ENCODE measurements at places on chromosomes 13 and 19.

DNA sequence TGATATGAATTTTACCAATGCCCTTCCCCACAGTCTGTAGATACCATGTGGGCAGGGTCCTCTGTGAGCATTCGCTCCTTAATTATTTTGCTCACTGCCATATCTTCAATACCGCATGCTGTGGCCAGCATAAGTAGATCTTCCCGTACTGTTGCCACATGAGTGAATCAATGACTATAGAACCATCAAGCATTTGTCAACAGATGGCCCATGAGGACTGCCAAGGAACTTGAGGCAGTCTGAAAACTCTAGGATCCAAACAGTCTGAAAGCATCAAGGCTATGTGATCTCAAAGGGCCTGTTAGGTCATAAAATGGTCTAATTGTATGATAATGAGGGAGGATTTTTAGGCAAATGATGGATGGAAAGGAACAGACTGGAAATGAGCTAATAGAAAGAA, 27.4 kb upstream of the GPR12 start:
- no peak for DNase-seq

GRCh38 chr19:19039901-19040300, 6.5 kb downstream of the ARMC6 start:
- peak; percentile 43 for DNase-seq

DNA sequence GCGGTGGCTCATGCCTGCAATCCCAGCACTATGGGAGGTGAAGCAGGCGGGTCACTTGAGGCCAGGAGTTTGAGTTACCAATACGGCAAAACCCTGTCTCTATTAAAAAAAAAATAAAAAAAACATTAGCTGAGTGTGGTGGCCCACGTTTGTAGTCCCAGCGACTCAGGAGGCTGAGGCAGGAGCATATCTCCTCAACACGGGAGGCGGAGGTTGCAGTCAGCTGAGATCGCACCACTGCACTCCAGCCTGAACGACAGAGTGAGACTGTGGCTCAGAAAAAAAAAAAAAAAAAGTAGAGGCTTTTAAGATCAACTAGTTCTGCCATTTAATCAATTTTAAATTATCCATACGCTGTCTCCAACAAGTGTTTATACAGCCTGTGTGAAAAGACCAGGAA, 1130.3 kb downstream of the PCDH9 start:
- no peak for DNase-seq

DNA sequence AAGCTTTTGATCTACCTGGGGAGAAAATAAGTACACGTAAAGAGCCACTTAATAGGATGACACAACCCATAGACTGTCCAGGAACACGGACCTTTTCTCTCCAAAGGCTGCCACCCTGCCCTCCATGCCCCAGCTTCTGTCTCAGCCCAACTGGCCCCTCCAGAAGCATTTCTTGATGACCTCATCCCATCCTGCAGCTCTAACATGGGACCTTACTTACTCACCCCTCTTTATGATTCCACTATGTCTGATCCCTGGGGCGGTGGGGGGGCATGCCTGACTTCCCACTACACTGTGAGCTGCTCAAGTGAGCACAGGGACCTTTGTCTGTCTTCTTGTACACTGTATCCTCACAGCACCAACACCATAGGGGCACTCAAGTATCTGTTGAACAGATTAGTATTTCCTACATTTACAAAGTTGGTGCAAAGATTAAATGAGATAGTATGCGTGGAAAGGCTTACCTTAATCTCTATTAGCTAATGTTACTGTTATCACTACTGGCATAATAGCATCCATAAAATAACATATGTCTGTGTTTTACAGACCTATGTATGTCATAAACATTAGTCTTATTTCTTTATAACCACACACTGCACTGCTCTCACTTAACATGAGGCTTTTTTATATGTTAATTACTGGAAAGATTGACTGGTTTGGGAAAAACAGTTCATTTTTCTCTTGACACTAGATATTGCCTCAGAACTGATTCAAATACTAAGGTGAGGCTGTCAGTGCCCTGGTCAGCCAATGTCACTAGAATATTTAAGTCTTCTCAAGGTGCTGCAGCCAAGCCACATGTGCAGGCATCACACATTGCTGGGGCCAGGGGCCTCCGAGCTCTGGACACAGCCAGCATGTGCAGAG, 100.9 kb downstream of the FOXO1 start:
- DNase-seq: no peak

DNA sequence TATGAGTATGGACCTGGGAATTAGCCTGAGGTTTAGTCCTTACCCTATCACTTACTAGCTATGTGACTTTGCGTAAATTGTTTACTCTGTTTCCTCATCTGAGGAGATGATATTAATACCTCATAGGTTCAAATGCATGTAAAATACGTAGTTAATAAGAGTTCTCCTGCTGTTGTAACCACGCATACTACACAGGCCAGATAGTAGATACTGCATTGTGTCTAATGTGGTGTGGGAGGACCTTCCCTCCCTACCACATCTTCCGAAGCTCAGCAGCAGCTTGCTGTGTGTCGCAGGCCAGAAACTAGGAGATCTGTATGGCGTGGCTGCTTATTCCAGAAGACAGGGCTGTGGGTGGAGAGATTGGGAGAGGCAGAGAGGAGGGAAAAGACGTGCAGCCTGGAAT, 23.0 kb downstream of the GTF2F2 start:
- no peak for DNase-seq

- DNase-seq: peak; percentile 96
Observed at GRCh38 chr19:47608074-47608918, 638 bp upstream of the BICRA start.

DNA sequence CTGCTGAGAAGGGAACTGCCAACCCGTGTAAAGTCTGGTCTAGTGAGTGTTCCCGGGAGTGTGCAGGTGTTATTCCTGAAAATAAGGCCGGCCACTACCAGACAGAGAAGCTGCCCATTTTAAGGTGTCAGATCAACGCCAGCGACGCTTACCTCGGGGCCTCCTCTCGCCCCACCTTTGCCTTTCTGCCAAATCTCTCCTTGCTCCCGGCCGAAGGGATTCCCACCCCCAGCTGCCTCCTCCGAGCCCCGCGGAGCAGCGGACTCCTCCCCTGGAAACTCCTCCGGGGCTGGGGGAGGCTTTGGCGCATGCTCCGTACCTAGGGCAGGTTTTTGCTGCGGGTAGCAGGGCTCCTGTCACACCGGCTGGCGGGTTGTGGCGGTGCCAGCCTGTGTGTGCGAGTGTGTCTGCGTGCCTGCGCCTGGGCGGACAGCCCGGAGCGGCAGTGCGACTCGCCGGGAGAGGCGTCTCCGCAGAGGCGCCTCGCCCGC, at the start of gene HS6ST3:
HS6ST3 (plus strand) TSS at position 359 of the 491 bp plus-strand sequence.
- no peak for DNase-seq

- no peak for DNase-seq
Observed at GRCh38 chr19:31402529-31403316, 53.5 kb upstream of the TSHZ3 start.

GRCh38 chr13:31891472-31891871, 140.1 kb upstream of the FRY start:
- no peak for DNase-seq

DNA sequence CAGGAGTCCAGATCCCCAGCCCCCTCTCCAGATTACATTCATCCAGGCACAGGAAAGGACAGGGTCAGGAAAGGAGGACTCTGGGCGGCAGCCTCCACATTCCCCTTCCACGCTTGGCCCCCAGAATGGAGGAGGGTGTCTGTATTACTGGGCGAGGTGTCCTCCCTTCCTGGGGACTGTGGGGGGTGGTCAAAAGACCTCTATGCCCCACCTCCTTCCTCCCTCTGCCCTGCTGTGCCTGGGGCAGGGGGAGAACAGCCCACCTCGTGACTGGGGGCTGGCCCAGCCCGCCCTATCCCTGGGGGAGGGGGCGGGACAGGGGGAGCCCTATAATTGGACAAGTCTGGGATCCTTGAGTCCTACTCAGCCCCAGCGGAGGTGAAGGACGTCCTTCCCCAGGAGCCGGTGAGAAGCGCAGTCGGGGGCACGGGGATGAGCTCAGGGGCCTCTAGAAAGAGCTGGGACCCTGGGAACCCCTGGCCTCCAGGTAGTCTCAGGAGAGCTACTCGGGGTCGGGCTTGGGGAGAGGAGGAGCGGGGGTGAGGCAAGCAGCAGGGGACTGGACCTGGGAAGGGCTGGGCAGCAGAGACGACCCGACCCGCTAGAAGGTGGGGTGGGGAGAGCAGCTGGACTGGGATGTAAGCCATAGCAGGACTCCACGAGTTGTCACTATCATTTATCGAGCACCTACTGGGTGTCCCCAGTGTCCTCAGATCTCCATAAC, at the start of gene APOE:
APOE (plus strand) TSS at position 360 of the 724 bp plus-strand sequence. CDS start 829 bp downstream, outside the sequence.
- no peak for DNase-seq

DNA sequence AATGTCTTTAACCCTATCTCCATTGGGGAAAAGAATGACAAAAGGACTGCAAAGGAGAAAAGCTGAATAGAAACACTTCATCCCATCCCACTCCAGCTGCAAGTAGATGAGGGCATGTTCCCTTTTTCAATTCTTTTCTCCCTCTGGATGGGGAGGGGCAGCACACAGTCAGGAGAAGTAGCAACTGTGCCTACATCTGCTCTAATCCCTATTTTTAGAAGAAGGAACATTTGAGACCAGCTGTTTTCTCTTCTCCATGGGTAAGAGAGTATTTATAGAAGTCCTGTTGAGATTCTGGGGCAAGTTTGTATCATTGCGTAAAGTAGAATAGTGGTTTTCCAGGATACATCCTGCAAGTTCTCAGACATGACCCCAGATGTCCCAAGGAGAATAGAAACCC, 9.3 kb upstream of the GTF3A start:
- DNase-seq: no peak

- DNase-seq: peak; percentile 65
Observed at GRCh38 chr19:3210347-3211017, 14.0 kb upstream of the CELF5 start.

- peak; percentile 57 for DNase-seq
Observed at GRCh38 chr13:40664350-40665125, 1.9 kb downstream of the FOXO1 start.

GRCh38 chr19:964761-965694, 19.1 kb upstream of the WDR18 start:
- no peak for DNase-seq

DNA sequence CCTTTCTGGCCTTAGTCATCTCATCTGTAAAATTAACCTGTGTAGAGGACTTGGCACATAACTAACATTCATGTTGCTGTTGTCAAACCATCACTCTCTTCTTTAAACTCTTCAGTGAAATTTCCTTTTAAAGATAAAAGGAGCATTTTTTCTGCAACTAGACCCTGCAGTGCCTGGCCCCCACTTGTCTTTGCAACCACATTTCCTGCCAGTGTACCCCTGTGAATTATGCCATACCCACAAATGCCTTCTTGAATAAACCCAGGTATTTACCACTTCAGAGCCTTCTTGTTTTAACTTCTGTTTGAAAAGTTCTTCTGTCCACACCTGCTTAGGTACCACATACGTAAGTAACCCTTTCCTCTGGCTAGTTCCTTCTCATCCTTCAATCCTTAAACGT, 118.8 kb downstream of the CDK8 start:
- no peak for DNase-seq

DNA sequence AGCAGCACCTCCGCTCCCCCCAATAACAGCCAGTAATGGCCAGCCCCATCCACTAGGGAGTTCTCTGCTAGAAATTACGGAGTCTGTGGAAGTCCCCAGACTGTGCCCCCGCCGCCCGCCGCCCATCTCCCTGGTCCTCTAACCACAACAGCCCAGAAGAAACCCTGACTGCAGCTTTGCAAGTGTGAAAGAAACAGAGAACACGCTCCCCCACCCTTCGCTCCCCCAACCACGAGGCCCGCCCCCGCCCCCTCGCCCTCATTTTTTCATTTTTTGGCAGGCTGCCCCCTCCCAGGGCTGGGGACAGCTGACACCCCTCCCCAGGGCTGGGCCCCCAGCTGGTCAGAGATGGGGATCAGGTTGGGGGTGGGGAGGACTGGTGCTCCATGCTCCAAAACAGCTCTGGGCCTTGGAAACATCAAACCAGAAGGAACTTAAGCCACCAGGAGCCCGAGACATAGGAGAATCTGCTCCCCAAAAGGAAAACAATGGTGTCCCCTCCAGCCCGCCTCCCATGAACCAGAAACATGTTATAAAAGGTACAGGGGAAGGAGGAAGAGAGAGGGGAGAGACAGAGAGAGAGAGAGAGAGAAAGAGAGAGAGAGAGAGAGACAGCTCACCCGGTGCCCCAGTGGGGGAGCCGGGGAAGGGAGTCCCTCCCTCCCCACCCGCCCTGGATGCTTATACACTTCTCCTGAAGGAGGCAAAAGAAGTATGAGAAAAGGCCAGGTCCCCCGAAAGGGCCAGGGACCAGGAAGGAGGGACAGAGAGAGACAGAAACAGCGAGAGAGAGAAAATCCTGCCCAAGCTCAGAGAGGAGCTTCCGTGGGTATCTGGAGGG, 29.8 kb upstream of the ASF1B start:
- DNase-seq: no peak

- DNase-seq: no peak
Observed at GRCh38 chr19:19094513-19094912, 30.7 kb downstream of the SLC25A42 start.

DNA sequence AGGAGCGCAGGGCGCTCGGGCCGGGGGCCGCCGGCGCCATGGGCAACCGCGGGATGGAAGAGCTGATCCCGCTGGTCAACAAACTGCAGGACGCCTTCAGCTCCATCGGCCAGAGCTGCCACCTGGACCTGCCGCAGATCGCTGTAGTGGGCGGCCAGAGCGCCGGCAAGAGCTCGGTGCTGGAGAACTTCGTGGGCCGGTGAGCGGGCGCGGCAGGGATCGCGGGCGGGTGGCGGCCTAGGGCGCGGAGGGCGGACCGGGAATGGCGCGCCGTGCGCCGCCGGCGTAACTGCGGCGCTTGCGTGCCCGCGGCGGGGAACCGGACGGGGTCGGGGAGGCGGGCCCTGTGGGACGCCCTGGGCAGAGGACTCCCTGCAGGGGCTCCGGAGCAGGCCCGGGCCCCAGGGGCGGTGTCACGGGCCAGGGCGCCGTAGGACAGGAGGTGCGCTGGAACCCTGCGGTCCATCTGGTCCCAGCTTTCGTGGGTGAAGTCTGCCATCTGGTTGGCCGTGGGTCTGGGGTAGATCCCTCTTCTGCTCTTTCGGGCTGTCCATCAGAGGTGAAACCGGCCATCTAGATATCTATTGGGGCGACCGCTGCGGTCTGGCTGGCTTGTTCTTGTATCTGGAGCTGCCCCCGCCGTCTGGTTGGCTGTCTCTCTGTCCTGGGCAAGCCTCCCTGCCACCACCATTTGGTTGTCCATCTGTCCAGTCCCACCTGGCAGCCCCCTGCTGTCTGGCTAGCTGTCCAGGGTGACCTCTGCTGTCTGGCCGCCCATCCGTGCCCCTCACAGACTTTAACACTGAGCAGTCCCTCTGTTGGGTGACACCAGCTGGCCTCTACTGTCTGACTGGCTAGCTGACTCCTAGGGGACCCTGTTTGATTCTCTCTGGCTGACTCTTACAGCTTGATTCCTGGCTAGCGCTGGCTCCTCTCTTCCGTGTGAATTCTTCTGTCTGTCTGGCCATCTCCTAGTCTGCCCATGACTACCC, 622 bp downstream of the DNM2 start:
- DNase-seq: peak; percentile 35

GRCh38 chr13:19596960-19597361, 35.6 kb upstream of the TPTE2 start:
- DNase-seq: no peak

- no peak for DNase-seq
Observed at GRCh38 chr19:24029941-24030636, 56.9 kb upstream of the ZNF254 start.
